ENCODE measurements at places on chromosomes 3 and 15. TPM values are rescaled to one million over a fixed set of nuclear protein-coding genes. Genes with fewer than 3 reads are reported as not detected.

Gene ERC2
- total RNA-seq = 0.09 TPM

Gene SERP1
- 119 TPM for total RNA-seq

Gene GP9
- not detected for total RNA-seq

Gene RPL39L
- 33.8 TPM for total RNA-seq

Gene MESP1
- 0.49 TPM for total RNA-seq

Gene DZIP1L
- total RNA-seq = 38.2 TPM

Gene CAV3
- total RNA-seq = not detected

Gene SEMA6D
- 17.7 TPM for total RNA-seq

Gene CHRM5
- total RNA-seq = not detected

Gene DNAJC13
- total RNA-seq = 157 TPM

Gene ACKR4
- total RNA-seq = 11.4 TPM

Gene SENP8
- total RNA-seq = 3.8 TPM

Gene SMAD6
- 27.2 TPM for total RNA-seq

Gene USP50
- 0.72 TPM for total RNA-seq

Gene CACNA1D
- 1.9 TPM for total RNA-seq

Gene ABHD2
- 100 TPM for total RNA-seq

Gene ROPN1B
- not detected for total RNA-seq

Gene CFAP44
- total RNA-seq = 11.0 TPM

Gene CPA3
- 0.18 TPM for total RNA-seq

Gene TEX55
- total RNA-seq = not detected

Gene KNL1
- 1.3 TPM for total RNA-seq

Gene ISG20
- 1.9 TPM for total RNA-seq

Gene GABRG3
- not detected for total RNA-seq

Gene PAQR9
- not detected for total RNA-seq

Gene TMEM212
- not detected for total RNA-seq

Gene CATSPER2
- total RNA-seq = 2.4 TPM

Gene ROPN1
- not detected for total RNA-seq

Gene EPHA3
- total RNA-seq = 0.98 TPM

Gene TARS3
- total RNA-seq = 10.0 TPM

Gene HRH1
- total RNA-seq = 20.6 TPM

Gene BMF
- total RNA-seq = 10.6 TPM

Gene GPR15
- not detected for total RNA-seq

Gene GOLGA6L4
- 0.08 TPM for total RNA-seq

Gene HCLS1
- 2.7 TPM for total RNA-seq

Gene ZKSCAN7
- total RNA-seq = 5.0 TPM

Gene SLC27A2
- not detected for total RNA-seq

Gene ALPK3
- total RNA-seq = 0.18 TPM

Gene A4GNT
- not detected for total RNA-seq

Gene AEN
- 20.8 TPM for total RNA-seq

Gene NEK10
- 27.1 TPM for total RNA-seq

Gene CAPN3
- 2.5 TPM for total RNA-seq

Gene SPG11
- 84.8 TPM for total RNA-seq

Gene MUSTN1
- total RNA-seq = not detected

Gene MASP1
- 19.2 TPM for total RNA-seq

Gene RETNLB
- total RNA-seq = not detected

Gene CEMIP
- total RNA-seq = 249 TPM

Gene SPTBN5
- 0.57 TPM for total RNA-seq

Gene BTLA
- not detected for total RNA-seq
